ENCODE measurements at places on chromosomes 7 and 10.

- DNase-seq: no peak
Measured at GRCh38 chr7:111561654-111561903, 713 bp downstream of the IMMP2L start.

DNA sequence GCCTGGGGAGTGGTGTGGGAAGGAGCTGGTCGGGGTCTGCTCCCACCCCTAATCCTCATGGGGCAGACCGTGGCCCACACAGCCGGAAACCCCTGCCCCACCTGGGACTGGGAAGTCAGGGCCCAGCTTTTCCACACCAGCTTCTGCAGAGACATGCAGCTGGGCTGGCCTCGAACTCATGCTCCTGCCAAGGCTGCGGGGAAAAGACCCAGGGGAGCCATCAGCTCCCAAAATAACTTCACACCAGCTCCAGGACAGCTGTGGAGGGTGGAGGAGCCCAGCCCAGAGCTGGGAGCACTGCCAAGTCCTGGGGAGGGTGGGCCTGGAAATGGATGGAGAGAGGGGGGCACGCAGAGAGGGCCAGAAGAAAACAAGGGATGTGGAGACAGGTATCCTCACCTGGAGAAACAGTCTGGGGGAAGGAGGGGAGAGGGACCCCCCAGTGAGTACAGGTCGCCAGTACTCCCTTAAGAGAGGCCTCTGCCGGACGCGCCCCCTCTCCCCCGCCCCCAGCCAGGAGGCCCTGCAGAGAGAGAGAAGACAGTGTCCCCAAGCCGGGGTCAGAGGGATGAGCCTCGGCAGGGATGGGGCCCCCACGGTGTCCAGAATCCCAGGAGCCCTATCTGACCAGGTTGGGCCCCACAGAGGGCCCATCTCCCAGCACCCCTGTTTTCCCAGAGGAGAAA is 11.5 kb upstream of the GRIFIN start:
- DNase-seq: no peak

DNA sequence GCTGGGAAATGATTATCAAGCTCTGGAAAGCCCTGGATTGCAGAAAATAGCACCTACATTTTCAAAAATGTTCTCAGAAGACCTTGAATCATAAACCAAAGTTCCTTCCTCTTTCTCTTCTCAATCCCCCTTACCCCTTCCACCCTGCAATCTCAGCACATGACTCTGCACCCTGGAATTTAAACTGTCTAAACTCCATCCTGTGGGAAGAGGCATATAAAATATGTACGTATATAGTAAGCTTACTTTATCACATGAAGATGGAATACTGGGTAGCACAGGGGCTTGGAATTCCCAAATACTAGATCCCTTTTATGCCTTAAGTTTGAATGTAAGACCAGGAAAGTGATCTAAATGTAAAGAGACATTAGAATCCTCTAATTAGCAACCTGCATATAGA is 7.7 kb downstream of the AGMO start:
- DNase-seq: no peak

DNA sequence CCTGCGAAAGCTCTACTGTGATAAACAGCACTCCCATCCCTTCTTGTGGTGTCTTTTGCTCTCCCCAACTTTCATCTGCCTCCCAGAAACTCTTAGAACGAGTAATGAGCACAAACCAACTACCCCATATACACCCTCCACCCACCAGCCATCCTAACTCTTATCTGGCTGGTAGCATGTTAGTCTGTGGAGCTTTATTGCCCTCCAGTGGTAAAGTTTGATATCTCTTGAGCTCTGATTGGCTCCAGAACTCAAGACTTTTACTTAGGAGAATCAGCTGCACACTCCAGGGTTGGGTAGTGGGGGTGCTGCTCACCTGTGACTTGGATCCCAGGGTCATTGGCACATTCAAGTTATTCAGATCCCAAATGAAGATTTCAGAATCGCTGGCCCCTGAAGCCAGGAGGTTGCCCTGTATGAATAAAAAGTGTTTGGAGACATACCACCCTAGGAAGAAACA is 10.9 kb downstream of the SEC31B start:
- DNase-seq: no peak
